ENCODE measurements at places on chromosomes 5 and 9.
A peak's percentile ranks its signal among the peaks of the same experiment; 100 is the strongest.

DNA sequence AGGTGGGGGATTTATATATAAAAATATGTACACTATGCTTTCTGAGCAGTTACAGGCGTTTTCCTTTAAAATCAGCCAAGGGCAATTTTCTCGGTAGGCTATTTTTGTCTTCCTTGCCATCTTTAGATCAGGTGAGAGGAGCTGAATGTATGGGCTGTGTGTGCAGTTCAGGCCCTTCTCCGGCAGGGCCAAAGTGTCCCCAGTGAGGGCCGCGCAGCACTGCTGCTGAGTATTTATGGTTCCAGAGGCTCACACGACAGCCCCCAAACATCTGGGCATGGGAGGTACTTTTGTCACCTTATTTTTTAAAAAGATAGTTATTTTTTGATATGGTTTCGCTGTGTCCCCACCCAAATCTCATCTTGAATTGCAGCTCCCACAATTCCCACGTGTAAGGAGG, 11.5 kb downstream of the GFPT2 start:
- peaks cover 4% of the 10 kb centered on the region for H3K27me3 ChIP-seq
- H3K36me3 ChIP-seq = peaks cover 24% of the 10 kb centered on the region
- no peak overlapping the region for H3K4me3 ChIP-seq
- DNase-seq = no peak
- H3K4me1 ChIP-seq = peaks cover 38% of the 10 kb centered on the region

DNA sequence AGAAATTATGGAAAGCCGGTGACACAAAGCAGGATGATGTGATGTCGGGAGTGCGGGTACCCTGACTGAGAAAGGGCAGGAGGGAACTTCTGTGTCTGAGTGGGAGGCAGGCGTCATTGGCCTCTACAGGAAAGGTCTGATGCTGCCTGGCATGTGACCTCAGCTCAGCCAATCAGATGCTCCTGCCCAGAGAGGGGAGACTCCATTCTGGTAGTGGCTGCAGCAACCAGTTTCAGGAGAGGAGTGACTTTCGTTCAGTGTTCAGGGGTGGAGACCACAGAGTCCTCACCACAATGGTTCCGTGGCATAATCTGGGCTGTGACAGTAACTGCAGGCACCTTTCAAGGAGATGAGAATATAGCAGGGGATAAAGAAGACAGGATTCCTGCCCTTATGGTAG, 6.7 kb upstream of the SFXN1 start:
- DNase-seq = no peak
- H3K27ac ChIP-seq = no peak overlapping the region
- H3K27me3 ChIP-seq = no peaks in the 10 kb centered on the region
- H3K4me3 ChIP-seq = no peak overlapping the region
- no peaks in the 10 kb centered on the region for H3K36me3 ChIP-seq

DNA sequence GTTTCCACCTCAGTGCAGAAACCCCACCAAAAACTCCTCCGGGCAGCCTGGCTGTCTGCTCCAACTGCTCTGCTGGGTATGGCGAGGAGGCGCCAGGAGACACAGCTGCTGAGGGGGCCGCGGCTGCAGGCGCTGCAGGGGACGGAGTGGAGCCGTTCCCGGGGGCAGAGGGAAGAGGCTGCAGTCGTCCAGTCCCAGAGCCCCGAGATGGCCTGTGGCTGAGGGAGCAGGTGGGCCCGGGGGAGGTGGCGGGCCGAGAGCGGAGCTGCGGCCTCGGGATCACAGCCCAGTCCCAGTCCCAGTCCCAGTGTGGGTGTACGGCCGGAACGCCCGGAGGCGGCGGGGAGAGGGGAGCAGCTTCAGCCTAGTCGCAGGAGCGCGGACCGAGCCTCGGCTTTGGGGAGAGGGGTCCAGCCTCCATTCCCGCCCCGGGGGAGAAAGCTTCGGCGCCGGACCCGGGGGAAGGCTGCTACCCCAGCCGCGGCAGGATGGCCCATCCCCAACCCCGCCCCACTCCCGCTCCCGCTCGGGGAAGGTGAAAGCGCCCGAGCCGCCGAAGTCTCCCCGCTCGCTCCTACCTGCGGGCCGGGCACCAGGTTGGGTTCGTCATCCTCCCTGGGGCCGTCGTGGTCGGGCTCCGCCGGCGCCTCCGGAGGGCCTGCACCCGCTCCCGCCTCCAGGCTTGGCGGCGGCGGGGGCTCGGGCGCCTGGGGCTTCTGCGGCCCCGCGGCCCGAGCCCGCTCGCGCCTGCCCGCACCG, 513 bp downstream of the FAM193B start:
- peaks cover 10% of the 10 kb centered on the region for H3K36me3 ChIP-seq
- H3K27ac ChIP-seq = peak overlapping the region; percentile 42
- H3K27me3 ChIP-seq = no peaks in the 10 kb centered on the region
- peak overlapping the region; percentile 67 for H3K4me3 ChIP-seq
- peaks cover 22% of the 10 kb centered on the region for H3K4me1 ChIP-seq

DNA sequence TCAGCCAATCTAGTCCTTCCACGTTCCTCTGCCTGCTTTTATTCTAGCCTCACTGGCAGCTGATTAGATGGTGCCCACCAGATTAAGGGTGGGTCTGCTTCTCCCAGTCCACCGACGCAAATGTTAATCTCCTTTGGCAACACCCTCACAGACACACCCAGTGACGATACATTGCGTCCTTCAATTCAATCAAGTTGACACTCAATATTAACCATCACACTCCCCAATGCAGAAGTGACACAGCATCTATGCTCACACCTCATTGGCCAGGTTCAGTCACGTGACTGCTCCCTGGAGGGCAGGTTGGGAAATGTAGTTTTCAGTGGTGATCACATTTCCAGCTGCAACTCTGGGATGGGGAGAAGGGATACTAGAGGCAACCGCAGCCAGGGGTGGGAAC, 13.0 kb downstream of the SUSD3 start:
- H3K27me3 ChIP-seq = no peaks in the 10 kb centered on the region
- H3K4me3 ChIP-seq = no peak overlapping the region
- DNase-seq = no peak
- peaks cover 12% of the 10 kb centered on the region for H3K4me1 ChIP-seq

- DNase-seq = no peak
- H3K4me3 ChIP-seq = no peak overlapping the region
- H3K4me1 ChIP-seq = peaks cover 4% of the 10 kb centered on the region
- peaks cover 17% of the 10 kb centered on the region for H3K27me3 ChIP-seq
Measured at GRCh38 chr5:69498384-69498783, 5.8 kb downstream of the OCLN start.

- H3K27ac ChIP-seq = no peak overlapping the region
- H3K4me3 ChIP-seq = no peak overlapping the region
- no peaks in the 10 kb centered on the region for H3K36me3 ChIP-seq
- no peak for DNase-seq
Measured at GRCh38 chr5:159990506-159990905, 18.4 kb upstream of the TTC1 start.

GRCh38 chr9:75743855-75744254, 146.6 kb upstream of the PCSK5 start:
- H3K27me3 ChIP-seq = no peaks in the 10 kb centered on the region
- H3K36me3 ChIP-seq = no peaks in the 10 kb centered on the region
- DNase-seq = no peak
- H3K4me3 ChIP-seq = no peak overlapping the region
- no peaks in the 10 kb centered on the region for H3K4me1 ChIP-seq

- no peaks in the 10 kb centered on the region for H3K27me3 ChIP-seq
- no peaks in the 10 kb centered on the region for H3K36me3 ChIP-seq
- no peaks in the 10 kb centered on the region for H3K4me1 ChIP-seq
- H3K27ac ChIP-seq = no peak overlapping the region
Measured at GRCh38 chr5:31939151-31939550, 235.0 kb downstream of the GOLPH3 start.

- no peaks in the 10 kb centered on the region for H3K36me3 ChIP-seq
- DNase-seq = peak; percentile 5
- no peaks in the 10 kb centered on the region for H3K27me3 ChIP-seq
- H3K27ac ChIP-seq = no peak overlapping the region
- H3K4me3 ChIP-seq = no peak overlapping the region
Measured at GRCh38 chr9:36276781-36277181, 18.5 kb upstream of the GNE start.

- no peak overlapping the region for H3K27ac ChIP-seq
- H3K36me3 ChIP-seq = no peaks in the 10 kb centered on the region
- peaks cover 29% of the 10 kb centered on the region for H3K4me1 ChIP-seq
Measured at GRCh38 chr5:2168601-2169429, 286.1 kb upstream of the IRX4 start.

DNA sequence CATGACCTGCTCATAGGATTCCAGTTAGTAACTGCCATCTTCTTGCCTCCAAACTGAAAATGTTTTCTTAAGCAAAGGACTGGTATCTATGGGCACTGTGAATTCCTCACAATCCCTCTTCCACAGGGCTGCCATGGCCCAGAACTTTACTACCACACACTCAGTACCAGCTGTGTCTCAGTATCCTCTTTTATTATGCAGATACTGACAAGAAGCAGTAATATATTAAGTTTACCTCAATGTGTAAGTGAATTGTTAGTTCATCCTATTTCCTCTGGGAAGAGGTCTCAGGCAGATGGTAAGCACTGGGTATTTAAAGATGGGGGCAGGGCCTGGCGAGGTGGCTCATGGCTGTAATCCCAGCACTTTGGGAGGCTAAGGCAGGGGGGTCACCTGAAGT, 320.8 kb upstream of the RFX3 start:
- no peak overlapping the region for H3K27ac ChIP-seq
- no peaks in the 10 kb centered on the region for H3K27me3 ChIP-seq
- peaks cover 9% of the 10 kb centered on the region for H3K4me1 ChIP-seq
- DNase-seq = no peak

DNA sequence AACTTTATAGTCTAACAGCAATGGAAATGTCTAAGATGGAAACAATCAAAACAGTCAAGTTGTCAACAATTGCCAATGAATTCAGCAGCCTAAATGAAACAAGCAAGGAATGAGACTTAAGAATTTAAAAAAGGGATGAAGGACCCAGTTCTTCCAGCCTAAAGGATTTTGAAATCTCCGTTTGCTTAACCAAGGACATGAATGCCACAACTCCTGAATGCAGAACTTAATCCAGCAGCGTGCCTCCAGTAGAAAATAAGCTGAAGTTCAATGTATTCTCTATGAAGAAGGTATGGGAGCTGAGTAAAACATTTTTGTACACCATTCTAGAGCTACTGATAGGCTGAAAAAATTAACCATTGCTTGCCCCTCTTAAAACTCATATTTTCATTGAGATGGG, 411.3 kb downstream of the ARHGEF28 start:
- no peak for DNase-seq
- H3K4me1 ChIP-seq = peaks cover 4% of the 10 kb centered on the region
- no peak overlapping the region for H3K27ac ChIP-seq
- H3K36me3 ChIP-seq = no peaks in the 10 kb centered on the region
- H3K27me3 ChIP-seq = no peaks in the 10 kb centered on the region

- peaks cover 30% of the 10 kb centered on the region for H3K36me3 ChIP-seq
- H3K4me1 ChIP-seq = no peaks in the 10 kb centered on the region
- no peak for DNase-seq
Measured at GRCh38 chr5:7894860-7895259, 25.9 kb downstream of the MTRR start.

- peaks cover 61% of the 10 kb centered on the region for H3K36me3 ChIP-seq
- H3K27ac ChIP-seq = no peak overlapping the region
- H3K4me3 ChIP-seq = no peak overlapping the region
- DNase-seq = no peak
Measured at GRCh38 chr9:34994900-34995669, 5.5 kb downstream of the DNAJB5 start.

DNA sequence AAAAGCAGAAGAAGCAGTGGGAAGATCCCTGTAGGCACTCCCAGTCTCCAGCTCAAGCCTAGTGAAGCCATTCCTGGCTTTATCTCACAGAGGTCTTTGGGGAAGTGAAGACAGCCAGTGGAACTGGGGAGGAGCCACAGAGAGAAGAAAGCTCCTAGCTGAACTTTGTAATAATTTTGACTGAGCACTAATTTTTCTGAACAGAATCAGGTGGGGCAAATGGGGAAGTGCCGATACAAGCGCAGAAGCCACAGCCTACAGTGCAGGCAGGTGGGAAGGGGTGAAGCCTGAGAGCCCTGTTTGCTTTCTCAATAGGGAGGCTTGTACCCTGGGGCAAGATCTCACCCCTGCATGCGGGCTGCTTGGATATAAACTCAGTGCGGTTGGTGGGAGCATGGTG, 48.4 kb upstream of the SNAPC3 start:
- DNase-seq = no peak
- no peak overlapping the region for H3K27ac ChIP-seq
- H3K4me3 ChIP-seq = no peak overlapping the region
- H3K36me3 ChIP-seq = no peaks in the 10 kb centered on the region

- peaks cover 27% of the 10 kb centered on the region for H3K36me3 ChIP-seq
- no peak for DNase-seq
- H3K27me3 ChIP-seq = peaks cover 25% of the 10 kb centered on the region
- no peaks in the 10 kb centered on the region for H3K4me1 ChIP-seq
- H3K27ac ChIP-seq = peak overlapping the region; percentile 99
Measured at GRCh38 chr5:88674356-88675167, 208.4 kb downstream of the MEF2C start.

DNA sequence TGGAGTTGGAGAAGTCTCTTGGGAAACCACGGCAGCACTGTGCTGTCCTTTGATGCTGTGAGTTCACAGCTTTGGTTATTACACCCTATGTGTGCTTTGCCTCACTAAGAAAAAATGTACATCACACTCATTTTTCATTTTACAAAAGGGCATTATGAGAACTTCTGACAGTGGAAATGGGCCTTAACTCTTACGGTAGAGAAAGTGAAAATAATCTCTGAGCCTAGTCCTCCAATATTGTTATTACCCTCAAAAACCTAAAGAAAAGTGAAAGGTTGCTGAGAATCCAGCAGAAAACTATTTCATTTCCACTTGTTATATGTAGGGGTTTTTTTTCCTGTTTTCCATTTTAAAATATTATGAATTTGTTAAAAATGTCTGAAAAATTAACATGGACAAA, 8.2 kb upstream of the OR13D1 start:
- DNase-seq = no peak
- H3K4me3 ChIP-seq = no peak overlapping the region
- H3K27me3 ChIP-seq = no peaks in the 10 kb centered on the region

DNA sequence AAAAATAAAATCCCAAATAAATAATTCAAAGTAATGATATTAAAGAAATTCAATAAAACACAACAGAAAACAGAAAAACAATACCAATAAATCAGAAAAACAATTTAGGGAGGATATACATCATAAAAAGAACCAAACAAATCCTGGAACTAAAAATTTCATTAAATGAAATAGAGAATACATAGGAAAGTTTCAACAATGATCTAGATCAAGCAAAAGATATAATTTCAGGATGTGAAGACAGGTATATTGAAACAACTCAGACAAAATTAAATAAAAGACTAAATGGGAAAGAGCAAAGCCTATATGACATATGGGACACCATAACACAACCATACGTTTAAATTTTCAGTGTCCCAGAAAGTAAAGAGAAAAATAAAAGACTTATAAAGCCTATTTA, 85.1 kb upstream of the GHR start:
- H3K36me3 ChIP-seq = no peaks in the 10 kb centered on the region
- no peaks in the 10 kb centered on the region for H3K27me3 ChIP-seq
- no peaks in the 10 kb centered on the region for H3K4me1 ChIP-seq
- H3K4me3 ChIP-seq = no peak overlapping the region
- DNase-seq = no peak
- no peak overlapping the region for H3K27ac ChIP-seq

- H3K27me3 ChIP-seq = peaks cover 7% of the 10 kb centered on the region
- H3K27ac ChIP-seq = no peak within 1 kb of the TSS
- no peaks in the 10 kb centered on the region for H3K36me3 ChIP-seq
- H3K4me3 ChIP-seq = peak within 1 kb of the TSS; percentile 29
Measured at GRCh38 chr5:141094481-141095262, at the start of gene PCDHB2. Gene PCDHB2, plus strand, starts transcription at chr5:141094615. Its CDS starts 176 bp downstream, at chr5:141094791.
